ENCODE measurements at places on chromosomes 3 and 15.
A peak's percentile ranks its signal among the peaks of the same experiment; 100 is the strongest.

- no peak for DNase-seq
Observed at GRCh38 chr3:38173834-38174418, 8.6 kb downstream of the OXSR1 start.

- no peak for DNase-seq
Observed at GRCh38 chr3:104676241-104676640, 690.5 kb upstream of the ALCAM start.

GRCh38 chr15:69232144-69232543, 66.6 kb upstream of the PAQR5 start:
- DNase-seq, result no peak

GRCh38 chr3:41522612-41523011, 323.3 kb downstream of the CTNNB1 start:
- DNase-seq, result no peak

DNA sequence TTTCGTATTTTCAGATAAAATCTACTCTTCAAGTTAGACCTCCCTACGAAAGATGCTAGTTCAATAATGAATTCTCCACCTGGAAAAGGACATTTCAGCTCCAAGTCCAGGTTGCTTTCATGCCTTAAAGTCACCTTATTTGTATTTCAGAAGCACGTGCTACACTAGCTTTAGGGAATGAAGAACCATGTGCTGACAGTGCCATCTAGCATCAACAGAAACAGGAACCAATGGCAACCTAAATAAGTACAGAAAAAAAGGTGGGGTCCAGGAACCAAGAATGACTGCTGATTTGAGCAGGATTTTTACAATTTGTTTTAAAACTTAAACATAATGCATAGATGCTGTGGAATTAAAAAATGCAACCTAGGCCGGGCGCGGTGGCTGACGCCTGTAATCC, 77.6 kb upstream of the SNRPN start:
- no peak for DNase-seq

DNA sequence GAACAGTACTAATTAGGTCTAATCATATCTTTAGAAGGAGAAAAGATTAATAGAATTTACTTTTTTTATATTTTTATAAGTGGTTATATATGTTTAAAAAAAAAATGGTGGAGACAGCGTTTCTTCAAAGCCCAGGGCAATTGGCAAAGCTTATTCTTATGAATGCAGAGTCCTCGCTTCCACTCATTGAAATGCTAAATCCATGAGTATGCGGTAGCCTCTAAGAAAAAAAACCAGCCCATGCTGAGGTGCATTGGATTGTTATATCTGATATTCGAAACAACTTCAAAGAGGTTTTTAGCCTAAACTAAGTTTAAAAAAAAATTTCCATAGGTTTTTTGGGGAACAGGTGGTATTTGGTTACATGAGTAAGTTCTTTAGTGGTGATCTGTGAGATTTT, 142.8 kb downstream of the GOLIM4 start:
- DNase-seq, result no peak

DNA sequence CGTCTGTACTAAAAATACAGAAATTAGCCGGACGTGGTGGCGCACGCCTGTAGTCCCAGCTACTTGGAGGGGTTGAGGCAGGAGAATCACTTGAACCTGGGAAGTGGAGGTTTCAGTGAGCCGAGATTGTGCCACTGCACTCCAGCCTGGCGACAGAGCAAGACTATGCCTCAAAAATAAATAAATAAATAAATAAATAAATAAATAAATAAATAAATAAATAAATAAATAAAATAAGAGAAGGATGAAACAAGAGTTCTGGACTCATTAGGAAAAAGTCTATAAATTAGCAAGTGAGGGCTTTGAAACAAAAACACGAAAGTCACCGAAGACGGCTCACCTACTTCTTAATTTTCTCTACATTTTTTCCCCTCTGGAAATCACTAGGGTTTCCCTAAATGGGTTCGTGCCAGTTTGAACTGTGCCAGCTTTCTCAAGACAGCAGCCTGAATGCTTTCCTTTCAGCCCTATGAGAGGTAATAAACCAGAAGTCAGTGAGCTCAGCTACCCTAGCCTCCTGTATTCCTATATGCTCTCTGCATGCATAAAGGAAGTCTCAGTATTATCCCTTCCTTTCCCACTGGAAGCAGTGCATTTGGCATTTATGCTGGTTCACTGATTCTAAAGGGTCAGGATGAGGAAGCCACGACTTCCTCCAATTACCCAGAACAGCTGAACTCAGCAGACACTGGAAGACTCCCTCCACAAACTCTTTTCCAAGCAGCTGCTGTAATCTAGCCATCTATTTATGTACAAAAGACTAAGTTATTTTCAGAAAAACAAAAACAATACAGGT, 266.9 kb downstream of the ZBBX start:
- no peak for DNase-seq

- DNase-seq, result peak; percentile 81
Observed at GRCh38 chr3:47000198-47000815, 20.8 kb downstream of the NBEAL2 start.

DNA sequence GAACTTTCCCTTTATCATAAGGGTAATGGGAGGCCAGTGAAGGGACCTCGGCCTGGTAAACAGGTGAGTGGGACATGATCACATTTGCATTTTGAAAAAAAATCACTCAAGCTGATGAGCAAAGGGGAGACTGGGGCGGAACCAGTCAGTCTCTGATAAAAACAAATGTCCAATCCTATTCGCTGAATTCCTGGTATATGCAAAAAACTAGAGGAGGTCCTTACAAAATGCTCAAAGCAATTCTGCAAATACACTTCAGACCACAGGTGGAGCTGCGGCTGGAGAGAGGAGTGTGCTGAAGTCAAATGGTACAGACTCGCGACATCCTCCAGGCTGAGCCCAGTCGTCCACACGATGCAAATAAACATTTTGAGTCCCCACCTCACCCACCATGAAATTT, 166.7 kb downstream of the FOXP1 start:
- DNase-seq, result no peak

GRCh38 chr15:65377105-65377975, 462 bp downstream of the IGDCC3 start:
- DNase-seq, result peak; percentile 50

- DNase-seq, result no peak
Observed at GRCh38 chr3:59136081-59136480, 86.3 kb upstream of the CFAP20DC start.

GRCh38 chr3:53841296-53841695, 4.9 kb downstream of the CHDH start:
- no peak for DNase-seq

- no peak for DNase-seq
Observed at GRCh38 chr3:107106907-107107306, 270.3 kb upstream of the CCDC54 start.

DNA sequence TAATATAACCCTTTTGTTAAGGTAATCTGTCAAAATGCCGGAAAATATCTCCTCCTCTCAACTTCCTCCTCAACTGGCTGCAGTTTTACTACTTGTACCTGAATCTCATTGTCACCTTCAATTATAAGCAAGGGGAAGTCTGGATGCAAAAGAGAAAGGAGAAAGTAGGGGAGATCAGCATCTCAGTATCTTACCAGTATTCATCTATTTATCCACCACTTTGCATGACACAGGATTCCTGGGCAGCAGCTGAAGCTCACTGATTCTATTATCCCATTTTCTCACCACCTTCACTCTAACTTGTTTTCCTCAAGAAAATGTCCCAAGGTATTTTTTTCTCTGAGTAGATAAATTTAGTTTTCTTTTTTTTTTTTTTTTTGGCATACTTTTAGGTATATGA, 440.5 kb upstream of the CBLB start:
- DNase-seq, result no peak

DNA sequence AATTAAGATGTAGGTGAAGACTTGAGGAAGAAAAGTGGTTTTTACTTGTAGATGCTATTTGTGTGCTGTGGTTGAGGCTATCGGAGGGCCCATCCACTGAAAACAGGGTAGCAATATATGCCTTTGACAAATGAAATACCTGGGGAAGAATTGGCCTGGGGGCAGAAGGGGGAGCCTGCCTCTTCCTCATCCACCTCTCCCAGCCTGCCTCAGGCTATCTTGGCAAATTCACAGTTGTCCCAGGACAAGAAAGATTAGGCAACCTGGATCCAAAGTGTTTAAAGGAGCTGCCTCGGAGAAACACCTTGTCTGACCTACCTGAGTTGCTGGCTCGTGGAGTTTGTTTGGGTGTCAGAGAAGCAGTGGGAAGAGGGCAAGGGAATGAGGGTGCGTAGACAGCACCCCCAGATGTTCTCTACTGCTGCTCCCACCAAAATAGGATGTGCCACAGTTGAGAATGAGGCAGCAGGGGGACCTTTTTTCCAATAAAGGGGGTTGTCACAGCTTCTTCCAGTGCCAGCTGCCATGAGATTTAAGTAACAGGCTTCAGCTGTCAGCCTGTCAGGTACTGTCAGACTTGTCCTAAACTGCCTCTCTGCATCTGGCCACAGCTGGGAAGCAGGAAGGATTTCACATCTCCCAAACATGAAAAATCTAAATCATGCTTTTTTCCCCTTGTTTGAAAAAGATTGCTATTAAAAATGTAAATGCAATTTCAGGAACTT, 9.2 kb downstream of the PLEKHO2 start:
- DNase-seq, result no peak

- no peak for DNase-seq
Observed at GRCh38 chr3:126858887-126859286, 124.0 kb upstream of the PLXNA1 start.

DNA sequence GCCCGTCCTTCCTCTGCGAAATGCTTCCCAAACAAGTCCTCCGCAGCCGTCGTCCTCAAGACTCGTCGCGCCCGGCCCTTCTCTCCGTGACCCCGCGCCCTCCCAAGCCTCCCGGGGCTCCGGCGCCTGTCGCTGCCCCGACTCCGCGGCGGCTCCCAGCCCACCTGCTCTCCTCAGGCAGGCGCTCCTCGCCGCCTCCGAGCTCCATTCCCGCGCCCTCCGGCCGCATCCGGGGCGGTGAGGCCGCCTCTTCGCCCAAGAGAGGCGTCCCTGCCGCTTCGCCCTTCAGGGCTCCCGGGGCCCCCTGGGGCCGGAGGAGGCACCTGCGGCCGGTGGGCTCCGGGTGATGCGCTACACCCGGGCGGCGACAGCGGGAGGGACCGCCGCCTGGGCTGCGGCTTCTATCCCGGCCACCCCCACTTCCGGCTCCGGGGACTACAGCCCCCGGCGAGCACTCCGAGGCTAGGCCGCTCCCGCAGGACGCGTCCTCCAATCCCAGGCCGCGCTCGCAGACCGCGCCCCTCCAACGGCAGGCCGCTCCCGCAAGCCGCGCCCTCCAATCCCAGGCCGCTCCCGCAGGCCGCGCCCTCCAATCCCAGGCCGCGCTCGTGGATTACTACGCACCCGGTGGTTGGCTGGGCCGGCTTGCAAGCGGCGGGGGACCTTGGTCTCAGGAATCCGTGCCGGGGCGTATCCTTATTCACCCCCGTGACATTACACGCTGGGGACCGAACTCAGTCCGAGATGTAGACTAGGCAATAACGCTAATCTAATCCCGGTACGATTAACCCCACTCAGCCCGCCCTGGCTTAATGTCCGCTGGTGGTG, at the start of gene RUBCN:
Gene RUBCN (minus strand): TSS at position 414 of the 828 bp plus-strand sequence. CDS start 185 bp downstream, at position 229.
- DNase-seq, result peak; percentile 95

DNA sequence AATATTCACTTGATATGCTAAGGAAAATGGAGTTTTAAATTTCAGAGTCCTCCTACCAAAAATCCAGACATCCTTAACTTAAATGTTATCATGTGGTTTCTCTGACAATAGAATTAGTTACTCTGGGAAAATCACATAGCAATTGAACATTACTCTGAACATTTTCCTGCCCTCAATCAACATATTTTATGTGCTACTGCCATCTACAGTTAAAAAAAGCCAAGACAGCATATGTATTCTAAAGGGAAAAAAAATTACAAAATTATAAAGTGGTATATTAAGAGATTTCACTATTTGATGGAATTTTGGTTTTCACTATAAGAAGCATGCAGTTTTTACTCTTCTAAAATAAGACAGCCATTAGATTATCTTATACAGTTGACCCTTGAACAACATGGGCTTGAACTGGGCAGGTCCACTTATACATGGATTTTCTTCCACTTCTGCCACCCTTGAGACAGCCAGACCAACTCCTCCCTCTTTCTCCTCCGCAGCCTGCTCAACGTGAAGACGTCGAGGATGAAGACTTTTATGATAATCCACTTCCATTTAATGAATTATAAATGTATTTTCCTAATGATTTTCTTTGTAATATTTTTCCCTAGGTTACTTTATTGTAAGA, 122.3 kb downstream of the ATP1B3 start:
- peak; percentile 16 for DNase-seq

DNA sequence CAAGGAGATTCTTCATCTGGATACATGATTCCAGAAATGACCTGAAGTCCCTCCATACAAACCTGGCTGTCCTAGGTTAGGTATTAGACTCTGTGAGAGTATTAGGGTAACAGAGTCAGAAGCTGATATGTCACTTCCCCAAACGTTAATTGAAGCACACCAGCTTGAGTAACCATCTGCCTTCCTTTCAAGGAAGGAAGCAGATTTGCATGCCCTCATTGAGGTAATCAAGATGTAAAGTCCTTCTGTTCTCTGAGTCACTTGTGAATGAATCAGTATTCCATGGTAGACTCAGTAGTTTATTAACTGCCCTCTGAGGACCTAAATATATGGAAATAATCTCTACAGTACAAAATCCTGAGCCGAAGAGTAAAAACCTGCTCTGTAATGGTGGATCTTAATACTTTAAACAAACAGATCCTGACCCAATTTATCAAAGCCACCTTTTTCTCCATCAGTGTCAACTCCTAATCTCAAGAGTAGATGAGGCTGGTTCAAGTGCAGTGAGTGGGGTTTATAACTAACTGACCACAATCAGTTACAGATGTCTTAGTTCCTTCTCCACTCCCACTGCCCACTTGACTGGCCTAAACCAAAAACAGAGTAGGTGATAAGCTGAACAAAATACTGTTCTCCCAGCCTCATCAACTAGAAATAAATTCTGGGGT, 246.2 kb upstream of the CHRM5 start:
- peak; percentile 31 for DNase-seq

GRCh38 chr3:25471081-25471768, 43.2 kb downstream of the RARB start:
- no peak for DNase-seq

DNA sequence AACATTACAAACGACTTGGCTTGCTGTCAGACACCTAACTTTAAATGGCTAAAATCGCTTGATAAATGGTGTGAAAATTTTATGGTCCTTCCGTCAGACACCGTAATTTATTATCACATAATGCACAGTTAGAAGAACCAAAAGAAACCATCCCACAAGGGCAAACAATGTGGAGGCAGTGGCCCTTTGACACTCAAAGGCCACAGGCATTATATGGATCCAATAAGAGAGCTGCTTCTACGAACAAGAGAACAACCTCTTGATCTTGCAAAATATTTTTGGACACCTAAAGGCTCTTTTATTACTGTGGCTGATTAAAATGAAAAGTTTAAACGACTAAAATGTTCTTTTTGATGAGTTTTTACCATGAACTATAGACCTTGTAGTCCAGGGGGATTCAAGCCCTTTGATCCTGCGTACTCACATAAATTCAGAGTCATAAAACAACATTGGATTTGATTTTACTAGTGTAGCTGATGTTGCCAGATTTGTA, 202.8 kb downstream of the FMN1 start:
- no peak for DNase-seq

GRCh38 chr15:93986400-93986984, 244.9 kb upstream of the MCTP2 start:
- no peak for DNase-seq
